ENCODE measurements at places on chromosomes 4 and X. TPM values are rescaled to one million over a fixed set of nuclear protein-coding genes. Genes with fewer than 3 reads are reported as not detected.

The CFAP99 gene
- 0.18 TPM for total RNA-seq

The TCEAL6 gene
- total RNA-seq = not detected

The PDLIM3 gene
- 0.10 TPM for total RNA-seq

The POLN gene
- 0.65 TPM for total RNA-seq

The SPARCL1 gene
- not detected for total RNA-seq

The EXOSC9 gene
- total RNA-seq = 24.6 TPM

The BGN gene
- not detected for total RNA-seq

The SLIT2 gene
- total RNA-seq = not detected

The TLR1 gene
- 0.22 TPM for total RNA-seq

The APEX2 gene
- total RNA-seq = 32.3 TPM

The MTMR8 gene
- total RNA-seq = 0.53 TPM

The RXFP1 gene
- total RNA-seq = not detected

The MAGEE2 gene
- total RNA-seq = not detected

The GRID2 gene
- total RNA-seq = not detected
